ENCODE measurements at places on chromosomes 16 and 17. TPM values are rescaled to one million over a fixed set of nuclear protein-coding genes. Genes with fewer than 3 reads are reported as not detected.

DNA sequence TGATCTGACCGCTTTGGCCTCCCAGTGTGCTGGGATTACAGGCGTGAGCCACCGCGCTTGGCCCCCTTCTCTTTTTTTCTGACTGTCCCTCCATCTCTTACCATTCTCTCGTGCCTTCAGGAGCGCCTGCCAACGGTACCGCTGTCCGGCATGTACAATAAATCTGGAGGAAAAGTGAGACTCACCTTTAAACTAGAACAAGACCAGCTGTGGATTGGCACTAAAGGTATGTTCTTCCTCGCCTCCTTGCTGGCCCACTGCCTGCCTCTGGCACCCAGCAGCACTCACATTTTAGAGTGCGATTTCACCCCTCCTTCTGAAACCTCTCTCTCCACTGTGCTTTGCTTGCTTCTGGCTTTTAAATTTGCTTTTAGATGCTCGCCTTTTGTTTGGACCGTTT lies 5.0 kb downstream of the UBFD1 start:
- DNase-seq, result no peak

DNA sequence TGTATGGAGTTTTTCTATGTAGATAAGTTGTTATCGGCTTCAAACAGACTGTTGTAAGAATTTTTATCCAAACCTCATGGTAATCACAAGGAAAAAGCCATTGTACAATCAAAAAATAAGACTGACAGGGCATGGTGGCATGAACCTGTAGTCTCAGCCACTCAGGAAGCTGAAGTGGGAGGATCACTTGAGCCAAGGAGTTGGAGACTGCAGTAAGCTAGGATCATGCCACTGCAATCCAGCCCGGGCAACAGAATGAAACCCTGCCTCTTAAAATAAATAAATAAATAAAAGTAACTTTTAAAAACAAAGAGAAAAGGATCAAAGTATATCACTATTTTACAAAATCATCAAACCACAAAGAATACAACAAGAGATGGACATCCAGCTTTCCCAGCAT lies 14.4 kb downstream of the OR1A1 start:
- DNase-seq, result no peak

WFIKKN1 gene
- 1.3 TPM for polyA plus RNA-seq

DNA sequence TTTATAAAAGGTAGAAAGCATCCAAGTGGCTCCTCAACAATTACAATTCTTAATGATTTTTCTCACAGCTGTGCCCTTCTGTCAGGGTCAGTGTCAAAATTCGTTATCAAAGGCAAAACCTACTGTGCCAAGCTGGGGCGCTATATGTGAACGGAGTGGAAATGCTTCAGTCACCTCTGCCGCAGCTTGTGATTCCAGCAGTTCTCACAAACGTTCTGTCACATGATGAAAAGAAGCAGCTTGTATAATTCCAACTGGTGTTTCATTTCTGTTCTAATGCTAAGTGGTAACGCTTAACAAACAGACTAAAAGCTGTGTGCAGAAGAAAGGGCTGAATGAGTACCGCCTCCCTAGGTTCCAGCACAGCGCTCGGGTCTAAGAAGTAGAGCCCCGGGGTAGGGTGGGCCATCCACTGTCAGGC lies 14.2 kb downstream of the PLD6 start:
- no peak for DNase-seq

GRCh38 chr17:79412886-79413390 lies 197.9 kb downstream of the RBFOX3 start:
- DNase-seq, result no peak

OR1F1 gene
- polyA plus RNA-seq, result not detected

UTP4 gene
- 59.6 TPM for polyA plus RNA-seq

ITGAX gene
- 0.65 TPM for polyA plus RNA-seq

GRCh38 chr17:80616705-80617104 lies 72.1 kb downstream of the RPTOR start:
- DNase-seq, result no peak

DNA sequence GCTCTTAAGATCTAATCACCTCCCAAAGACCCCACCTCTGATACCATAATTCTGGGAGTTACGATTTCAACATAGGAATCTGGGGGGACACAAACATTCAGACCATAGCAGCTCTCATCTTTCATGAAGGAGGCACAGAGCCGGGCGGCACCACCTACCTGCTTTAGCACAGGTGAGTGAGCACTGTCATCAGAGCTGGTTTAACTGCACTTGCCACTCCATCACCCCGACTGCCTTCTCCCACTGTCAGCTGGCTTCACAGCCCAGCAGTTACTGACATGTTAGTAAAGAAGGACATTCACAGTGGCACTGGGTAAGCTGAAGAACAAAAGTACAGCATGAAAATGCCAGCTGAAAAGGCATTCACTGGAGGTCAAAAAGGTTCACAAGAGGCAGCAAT lies 22.5 kb downstream of the GABARAPL2 start:
- no peak for DNase-seq

NGFR gene
- polyA plus RNA-seq, result 4.5 TPM

DNA sequence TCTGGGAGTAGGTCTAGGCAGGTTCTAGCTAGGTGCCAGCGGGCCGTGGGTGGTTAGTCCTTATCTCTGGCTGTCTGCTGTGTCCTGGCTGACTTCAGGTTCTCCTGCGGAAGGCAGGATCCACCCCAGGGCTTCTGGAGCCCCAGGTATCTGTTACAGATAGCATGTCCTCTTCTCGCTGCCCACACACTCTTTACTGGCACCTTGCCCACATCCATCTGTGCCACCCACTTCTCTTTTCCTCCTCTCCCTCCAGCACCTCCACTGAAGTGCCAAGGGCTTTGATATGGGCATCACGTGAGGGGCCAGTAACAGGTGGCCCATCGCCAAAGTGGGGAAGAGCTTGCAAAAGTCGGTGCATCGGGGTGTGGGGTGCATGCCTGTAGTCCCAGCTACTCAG lies 4.6 kb upstream of the MPP2 start:
- DNase-seq, result no peak

DNA sequence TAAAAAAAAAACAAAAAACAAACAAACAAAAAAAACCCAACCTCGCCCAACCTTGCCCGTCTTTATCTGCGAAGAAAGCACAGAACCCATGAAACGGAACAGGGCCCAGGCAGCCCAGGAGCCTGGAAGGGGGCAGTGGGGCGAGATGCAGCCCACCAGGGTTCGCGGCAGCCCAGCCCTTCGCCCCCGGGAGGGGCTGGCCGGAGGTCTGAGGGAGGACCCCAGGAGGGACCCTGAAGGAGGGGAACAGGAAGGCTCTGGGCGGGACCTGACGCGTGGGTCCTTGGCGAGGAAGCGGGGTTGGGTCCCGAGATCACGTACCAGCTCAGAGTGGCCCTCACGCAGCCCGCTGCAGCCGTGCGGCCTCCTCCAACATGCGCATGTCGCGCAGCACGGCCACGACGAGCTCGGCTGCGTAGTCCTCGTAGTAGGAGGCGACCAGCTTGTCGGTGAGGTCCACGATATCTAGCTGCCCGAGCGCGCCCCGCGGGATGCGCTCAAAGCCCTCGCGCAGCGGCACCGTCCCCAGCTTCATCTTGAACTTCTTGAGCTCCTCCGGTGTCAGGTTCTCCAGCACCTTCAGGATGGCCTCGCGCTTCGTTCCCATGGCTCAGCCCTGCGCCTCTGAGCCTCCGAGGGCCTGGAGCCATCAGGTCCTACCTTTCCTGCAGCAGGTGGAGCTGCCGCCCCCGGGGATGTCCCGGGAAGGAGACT lies at the start of gene PYDC1:
PYDC1 (minus strand) TSS at position 714 of the 714 bp plus-strand sequence; CDS start at position 607, 107 bp downstream.
- no peak for DNase-seq
